ENCODE measurements at places on chromosomes 1 and 21.

GRCh38 chr1:158324395-158324794, 6.9 kb downstream of the CD1B start:
- no peak for DNase-seq

- no peak for DNase-seq
Measured at GRCh38 chr1:208312706-208313105, 68.5 kb upstream of the PLXNA2 start.

- DNase-seq: no peak
Measured at GRCh38 chr21:45401054-45401518, 3.9 kb upstream of the COL18A1 start.

DNA sequence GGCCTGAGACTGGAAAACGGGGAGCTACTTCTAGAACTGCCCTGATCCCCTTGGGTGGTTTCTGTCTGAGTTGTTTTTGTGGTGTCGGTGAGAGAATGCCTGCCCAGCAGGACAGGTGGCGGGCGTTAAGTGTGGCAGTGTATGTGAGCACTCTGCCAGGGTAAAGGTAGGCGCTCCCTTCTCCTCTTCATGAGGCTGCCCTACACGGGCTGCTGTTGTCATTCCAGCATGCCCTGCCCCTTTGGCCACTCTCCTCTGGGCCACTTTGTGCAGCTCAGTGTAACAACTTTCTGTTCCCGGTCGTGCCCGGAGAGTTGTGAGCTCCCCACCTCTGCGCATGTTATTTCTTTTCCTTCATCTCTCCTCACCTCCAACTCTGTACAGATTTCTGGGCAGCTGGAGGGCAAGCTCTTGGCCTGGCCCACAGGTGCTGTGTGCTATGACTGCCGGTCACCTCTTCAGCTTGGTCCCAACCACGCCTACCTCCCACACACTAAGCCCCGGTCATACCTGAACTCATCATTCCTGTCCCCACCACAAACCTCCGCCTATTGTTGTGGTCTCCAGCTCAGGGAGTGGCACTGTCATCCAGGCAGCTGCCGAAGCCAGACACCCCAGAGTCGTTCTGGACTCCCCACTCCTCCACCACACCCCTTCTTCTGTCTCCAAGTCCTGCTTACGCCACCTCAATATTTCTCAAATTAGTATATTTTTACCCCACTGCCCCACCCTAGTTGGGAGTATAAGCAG, 69.0 kb downstream of the GADD45A start:
- DNase-seq: no peak

DNA sequence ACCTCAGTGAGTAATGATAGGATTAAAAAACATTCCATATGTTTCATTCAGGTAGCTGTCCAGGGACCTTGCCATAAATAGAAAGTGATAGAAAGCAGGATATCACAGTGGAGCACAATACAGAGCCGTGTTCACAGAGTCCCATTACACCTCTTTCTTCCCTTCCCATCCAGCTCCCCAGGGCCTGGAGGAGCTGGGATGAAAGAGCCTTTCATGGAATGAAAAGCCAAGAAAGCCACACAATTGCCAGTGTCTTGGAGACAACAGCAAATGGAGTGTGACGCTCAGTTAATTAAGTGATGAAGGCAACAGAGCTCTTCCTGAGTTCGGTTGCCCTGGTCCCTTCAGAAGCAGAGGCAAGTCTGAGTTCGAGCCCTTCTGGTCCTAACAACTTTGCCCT, 387.3 kb upstream of the PLXNA2 start:
- no peak for DNase-seq

- no peak for DNase-seq
Measured at GRCh38 chr1:209761011-209761635, 5.3 kb downstream of the TRAF3IP3 start.

All from bone marrow (tissue), 2 donors.